ENCODE measurements at places on chromosomes 12 and 14.

DNA sequence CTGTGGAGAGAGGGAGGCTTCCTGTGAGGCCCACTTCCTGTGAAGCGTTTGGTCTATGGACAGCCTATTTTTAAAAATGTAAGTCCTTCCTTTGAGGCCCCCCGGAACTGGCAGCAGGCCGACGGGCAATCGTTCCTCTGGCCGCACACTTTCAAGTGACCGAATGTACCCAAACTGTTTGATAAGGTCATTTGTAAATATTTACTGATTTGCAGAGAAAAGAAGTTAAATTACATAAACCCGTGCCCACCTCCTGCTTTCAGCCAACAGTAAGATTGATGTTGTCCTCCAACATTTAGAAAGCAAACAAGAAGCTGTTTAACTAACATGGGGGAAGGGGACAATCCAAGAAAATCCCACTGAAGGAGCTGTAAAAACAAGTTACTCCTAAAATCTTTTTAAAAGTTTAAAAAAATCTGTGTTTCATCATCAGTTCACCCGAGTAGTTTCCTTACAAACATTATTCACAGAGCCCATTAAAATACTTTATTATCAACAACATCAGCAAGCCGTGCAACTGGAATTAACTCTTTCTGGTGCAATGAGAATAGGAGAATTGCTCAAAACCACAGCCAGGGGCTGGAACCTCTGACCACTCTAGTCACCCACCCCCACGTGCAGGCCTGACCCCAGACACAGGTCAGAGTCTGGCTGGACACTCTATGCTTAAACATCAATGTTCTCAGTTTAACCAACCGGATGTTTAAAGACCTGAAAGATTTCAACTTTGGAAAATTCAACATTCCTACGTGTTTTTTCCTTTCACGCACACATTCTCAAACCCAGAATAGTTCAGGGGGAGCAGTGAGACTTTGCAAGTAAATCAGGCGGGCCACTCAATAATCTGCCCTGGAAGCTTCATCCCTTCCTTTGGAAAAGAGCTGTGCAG lies 65.3 kb downstream of the FOXN3 start:
- ATAC-seq, result peak; percentile 33

DNA sequence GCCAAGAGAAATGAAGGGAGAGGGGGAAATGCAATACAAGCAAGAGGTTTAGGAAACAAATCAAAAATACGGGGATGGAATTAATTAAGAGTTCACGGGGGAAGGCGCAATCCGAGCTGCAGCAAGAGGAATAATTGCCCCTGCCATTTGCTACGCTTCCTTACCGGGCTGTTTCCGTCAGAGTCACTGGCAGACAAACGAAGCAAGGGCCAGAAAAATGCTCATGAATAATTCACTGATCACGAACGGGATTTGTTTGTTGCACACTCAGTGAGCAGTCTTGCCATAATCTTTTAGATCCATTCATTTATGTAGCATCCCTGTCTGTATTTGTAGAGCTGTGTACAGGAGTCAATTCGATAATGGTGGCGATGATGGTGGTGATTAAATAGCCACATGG lies 39.0 kb downstream of the PLXNC1 start:
- no peak for ATAC-seq

GRCh38 chr14:70788898-70789297 lies 20.4 kb downstream of the MAP3K9 start:
- no peak for ATAC-seq

DNA sequence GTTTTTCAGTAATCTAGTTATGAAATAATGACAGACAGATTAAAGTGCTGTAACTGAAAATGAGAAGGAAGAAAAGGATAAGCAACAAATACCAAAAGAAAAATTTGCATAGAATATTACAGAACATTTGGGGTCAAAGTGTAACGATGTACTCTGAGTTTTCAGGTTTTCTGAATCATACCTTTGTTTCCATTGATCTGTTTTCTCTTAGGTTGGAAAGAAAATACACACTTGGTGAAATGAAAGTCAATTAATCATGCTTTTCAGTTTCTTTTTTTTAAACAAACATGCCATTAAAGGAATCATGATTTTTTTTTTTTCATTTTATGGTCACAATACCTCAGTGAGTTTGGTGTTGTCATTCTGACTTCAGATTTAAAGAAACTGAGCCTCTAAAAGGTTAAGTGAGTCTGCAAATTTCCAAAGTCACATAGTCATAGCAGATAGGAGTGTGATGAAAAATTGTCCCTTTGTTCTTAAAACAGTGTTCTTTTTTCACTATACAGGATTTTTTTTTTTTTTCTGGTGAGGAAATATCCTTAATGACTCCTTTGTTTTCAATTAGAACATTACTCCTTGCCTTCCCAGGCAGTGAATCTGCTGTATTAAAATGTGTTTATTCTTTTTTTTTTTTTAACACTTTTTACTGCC lies 35.9 kb upstream of the PZP start:
- peak; percentile 73 for ATAC-seq

- no peak for ATAC-seq
Measured at GRCh38 chr12:123529686-123530085, 3.8 kb downstream of the RILPL1 start.

DNA sequence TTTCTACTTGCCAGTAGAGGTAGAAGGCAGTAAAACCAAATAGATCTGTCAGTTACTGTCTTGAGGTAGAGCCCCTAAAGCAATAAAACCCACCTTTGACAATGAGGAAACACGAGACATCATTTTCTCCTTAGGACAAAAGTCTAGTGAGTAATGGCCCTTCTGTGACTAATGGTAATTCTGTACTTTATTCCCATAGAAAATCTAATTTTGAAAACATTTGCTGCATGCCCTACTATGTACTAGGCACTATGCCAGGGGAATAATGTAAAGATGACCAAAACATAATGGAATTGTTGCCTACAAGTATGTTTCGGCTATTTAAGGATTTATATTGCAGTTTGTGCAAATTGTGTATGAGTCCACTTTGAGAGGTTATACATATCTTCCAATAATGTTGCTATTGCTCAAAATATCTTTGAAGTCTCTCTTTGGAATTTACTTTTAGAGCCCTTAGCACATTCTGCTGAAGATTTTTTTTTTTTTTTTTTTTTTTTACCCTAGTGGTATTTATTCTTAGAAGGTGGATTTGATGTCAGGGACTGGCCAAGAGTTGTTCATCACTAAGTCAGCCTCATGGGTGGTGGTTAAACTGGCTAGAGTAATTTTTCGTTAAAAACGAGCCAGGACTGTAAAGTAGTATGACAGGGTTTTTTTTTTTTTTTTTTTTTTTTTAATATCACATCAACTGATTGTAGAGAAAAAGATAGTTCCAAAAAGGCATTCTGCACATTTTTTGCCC lies 109.7 kb downstream of the CRADD start:
- no peak for ATAC-seq
